ENCODE measurements at places on chromosomes 13 and 19.
A peak's percentile ranks its signal among the peaks of the same experiment; 100 is the strongest.

- DNase-seq: no peak
Observed at GRCh38 chr13:113489171-113489548, 1.4 kb downstream of the DCUN1D2 start.

DNA sequence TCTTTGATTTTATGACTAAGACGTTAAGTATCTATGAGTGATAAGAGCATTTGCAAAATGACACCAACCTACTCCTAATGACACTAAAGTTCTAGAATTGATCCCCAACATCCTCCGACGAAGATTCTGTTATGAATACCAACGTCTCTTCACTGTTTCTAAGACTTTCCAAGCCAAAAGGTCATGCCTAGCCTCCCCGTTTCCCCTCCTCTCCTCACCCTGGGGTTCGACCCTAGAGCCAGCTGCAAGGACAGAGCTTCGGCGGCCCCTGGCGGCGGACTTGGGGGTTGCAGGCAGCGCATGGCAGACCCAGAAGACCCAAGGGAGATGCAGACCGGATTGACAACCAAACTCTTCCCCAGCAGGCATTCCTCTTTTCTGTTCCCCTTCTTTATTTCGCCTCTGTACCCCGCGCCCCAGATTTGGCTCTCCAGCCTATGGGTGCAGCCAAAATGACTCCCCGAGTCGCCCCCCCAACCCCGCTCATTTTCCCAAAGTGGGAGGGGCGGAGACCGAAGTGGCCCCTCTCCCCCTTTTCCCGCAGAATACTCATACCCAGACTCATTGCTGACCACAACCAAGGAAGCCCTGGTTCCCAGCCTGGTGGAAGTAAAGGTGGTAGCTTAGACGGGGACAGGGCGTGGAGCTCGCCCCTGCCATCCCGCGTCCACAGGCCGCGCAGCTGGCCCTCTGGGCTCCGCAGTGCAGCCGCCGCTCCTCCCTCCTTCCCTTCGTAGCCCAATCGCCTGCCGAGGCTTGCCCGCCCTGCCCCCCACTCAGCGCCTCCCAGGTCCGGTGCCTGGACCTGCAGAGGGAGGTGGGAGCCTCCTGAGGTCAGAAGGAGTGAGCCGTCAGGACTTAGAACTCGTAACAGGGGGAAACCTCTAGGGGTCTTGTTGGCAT lies 4.1 kb upstream of the EML2 start:
- peak; percentile 76 for DNase-seq

GRCh38 chr13:33940898-33941297 lies 122.9 kb downstream of the RFC3 start:
- DNase-seq: no peak

DNA sequence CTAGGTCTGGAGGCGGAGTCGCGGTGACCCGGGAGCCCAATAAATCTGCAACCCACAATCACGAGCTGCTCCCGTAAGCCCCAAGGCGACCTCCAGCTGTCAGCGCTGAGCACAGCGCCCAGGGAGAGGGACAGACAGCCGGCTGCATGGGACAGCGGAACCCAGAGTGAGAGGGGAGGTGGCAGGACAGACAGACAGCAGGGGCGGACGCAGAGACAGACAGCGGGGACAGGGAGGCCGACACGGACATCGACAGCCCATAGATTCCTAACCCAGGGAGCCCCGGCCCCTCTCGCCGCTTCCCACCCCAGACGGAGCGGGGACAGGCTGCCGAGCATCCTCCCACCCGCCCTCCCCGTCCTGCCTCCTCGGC lies at the start of gene SLC5A5:
Gene SLC5A5 (plus strand): TSS at position 68 of the 373 bp plus-strand sequence. CDS start 375 bp downstream, outside the sequence.
- DNase-seq: no peak

- DNase-seq: no peak
Observed at GRCh38 chr13:54852831-54853230, 1824.2 kb downstream of the OLFM4 start.

DNA sequence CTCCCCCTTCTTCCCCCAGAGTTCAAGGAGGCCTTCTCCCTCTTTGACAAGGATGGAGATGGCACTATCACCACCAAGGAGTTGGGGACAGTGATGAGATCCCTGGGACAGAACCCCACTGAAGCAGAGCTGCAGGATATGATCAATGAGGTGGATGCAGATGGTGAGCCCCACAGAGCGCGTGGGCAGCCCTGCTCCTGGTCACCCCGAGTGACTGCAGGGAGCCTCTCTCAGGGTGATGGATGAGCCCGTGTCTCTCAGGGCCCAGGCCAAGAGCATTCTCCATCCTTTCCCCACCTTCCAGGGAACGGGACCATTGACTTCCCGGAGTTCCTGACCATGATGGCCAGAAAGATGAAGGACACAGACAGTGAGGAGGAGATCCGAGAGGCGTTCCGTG lies 7.0 kb downstream of the CALM3 start:
- DNase-seq: no peak

- DNase-seq: no peak
Observed at GRCh38 chr19:2096034-2096479, at the start of gene MOB3A. MOB3A (minus strand) TSS chr19:2096326; CDS start chr19:2078560, 17,766 bp downstream.

DNA sequence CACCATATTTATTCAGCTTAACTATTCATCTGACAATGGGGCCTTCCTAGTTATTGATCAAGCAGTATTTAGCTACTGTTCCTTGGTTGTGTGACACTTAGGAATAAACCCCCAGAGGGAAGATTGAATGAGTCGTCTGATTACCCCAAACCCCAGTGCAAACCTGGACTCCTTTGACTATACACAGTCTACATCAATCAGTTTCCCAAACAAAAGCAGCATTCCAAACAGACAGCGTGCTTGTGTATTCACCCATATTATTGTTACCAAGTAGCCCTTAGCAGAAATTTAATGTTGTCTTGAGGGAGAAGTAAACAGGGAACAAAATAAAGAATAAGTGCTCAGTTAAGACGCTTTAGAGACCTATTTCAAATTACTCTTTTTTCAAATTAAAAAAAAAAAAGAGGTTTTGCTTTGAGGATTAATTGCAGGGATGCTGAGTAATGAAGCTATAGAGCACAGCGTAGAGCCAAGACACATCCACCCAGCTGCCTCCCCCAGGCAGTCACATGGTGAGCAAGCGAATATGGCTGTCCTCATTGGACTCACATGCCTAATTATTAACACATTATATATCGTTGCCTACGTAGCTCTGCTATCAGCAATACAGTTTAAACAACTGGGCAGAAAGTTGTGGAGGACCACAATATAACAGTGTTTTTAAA lies 14.7 kb upstream of the B3GLCT start:
- no peak for DNase-seq

- no peak for DNase-seq
Observed at GRCh38 chr13:21033212-21033840, 28.1 kb downstream of the LATS2 start.

GRCh38 chr13:33132644-33133440 lies 116.6 kb downstream of the KL start:
- DNase-seq: no peak

- no peak for DNase-seq
Observed at GRCh38 chr13:73603646-73604045, 530.6 kb downstream of the KLF12 start.

DNA sequence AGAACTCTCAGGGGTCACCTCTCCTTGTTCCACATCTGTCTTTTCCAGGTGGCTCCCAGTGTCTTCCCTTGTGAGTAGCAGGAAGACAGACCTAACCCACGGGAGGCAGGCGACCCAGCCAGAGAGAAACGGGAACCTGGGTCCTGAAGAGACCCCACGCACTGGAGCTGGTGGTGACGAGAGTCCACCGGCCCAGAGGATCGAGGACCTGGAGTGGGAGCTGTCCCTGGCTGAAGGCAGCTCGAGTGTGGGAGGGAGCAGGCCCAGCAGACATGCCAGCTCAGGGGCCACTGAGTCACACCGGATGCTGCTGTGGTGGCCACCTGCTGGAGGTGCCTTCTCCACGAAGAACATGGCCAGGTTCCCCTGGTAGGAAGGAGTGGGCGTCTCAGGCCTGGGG lies 66.5 kb upstream of the ATP12A start:
- DNase-seq: no peak

DNA sequence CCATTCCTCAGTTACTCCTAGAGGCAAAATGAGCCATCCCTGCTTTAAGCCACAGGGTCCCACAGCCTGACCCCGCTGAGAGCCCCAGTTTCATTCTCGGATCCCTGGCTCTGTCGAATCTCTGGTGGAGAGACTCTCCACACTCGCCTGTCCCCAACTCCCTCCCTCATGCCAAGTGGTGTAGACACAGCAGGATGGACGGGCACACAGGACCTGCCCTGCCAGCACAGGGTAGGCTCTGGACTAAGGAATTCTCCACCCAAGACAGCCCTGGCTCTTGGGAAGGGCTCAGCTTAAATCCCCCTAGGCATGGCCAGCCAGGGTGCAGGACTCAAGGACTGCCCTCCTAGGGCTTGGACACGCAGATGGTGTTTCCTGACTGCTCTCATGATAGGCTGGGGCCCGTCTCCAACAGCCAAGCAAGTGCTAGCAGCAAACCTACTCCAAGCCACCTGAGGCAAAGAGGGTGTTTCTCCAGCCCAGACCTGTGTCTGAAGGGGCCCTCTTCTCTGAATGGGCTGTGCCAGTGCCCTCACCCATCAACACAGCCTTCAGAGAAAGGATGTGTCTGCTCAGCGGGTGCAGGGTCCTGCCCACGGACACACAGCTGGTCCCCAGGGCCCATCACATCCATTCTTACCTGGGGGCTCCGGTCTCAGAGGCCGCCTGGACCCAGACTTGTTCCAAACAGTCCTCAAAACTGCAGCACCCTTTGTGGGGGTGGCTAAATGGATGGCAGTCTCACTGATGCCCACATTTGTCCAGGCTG lies 65.3 kb downstream of the PEPD start:
- no peak for DNase-seq

GRCh38 chr19:37914908-37915307 lies 7.9 kb downstream of the SIPA1L3 start:
- no peak for DNase-seq

GRCh38 chr13:37791699-37792098 lies 77.9 kb downstream of the TRPC4 start:
- DNase-seq: no peak

GRCh38 chr19:2625434-2625833 lies 77.1 kb downstream of the GNG7 start:
- no peak for DNase-seq

- DNase-seq: no peak
Observed at GRCh38 chr19:33562636-33563035, 41.0 kb upstream of the PEPD start.

DNA sequence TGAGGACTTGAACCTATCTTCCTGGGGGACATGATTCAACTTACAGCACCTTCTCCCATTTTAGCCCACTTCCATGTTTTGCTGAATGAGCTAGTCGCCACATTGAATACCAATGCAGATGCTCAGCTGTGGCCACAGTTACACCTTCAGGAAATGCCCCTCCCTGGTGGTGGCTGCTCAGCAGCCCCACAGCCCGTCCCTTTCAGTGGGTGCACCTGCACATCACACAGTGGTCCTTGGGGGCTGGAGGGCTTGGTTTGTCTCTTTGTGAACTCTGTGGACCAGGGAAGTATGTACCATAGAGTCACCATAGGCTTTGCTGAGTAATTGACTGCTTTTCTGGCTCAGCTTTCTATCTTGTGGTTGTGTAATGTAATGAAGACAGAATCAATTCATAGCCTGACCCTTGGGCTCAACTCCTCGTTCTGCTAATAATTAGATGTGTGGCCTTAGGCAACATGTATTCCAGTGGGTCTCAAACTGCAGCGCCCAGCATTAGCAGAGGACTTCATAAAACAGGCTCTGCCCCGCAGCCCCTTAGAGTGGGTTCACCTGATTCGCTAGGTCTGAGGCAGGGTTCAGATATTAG lies 48.1 kb upstream of the FARP1 start:
- DNase-seq: no peak

- no peak for DNase-seq
Observed at GRCh38 chr13:39957868-39958677, 302.6 kb downstream of the COG6 start.

- DNase-seq: no peak
Observed at GRCh38 chr13:85216576-85216975, 582.6 kb downstream of the SLITRK6 start.

DNA sequence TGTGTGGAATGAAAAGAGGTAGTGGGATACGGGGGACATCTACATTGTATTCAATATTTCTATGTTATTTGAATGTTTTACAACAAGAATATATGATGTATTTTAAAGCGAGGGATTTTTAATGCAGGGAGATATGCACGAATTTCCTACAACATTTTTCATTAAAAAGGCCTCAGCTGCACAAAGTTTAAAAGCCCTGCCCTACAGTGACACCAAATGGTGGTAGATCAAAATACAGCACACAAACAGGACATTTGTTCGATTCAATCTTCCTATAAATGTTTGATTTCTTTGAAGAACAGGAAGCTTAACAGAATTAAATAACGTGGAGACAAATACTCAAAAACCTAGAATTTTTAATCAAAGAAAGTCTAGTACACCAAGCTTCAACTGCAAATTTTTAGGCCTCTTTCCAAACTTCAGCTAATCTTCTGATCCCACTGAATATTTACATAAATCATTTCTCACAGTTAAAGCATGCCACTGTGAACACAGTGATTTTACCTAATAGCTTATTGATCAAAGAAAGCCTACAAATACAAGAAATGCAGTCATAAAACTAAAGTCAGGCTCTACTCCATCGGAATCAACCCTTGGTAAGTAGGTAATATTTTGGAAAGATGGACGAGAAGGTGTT lies 257.2 kb downstream of the DIAPH3 start:
- no peak for DNase-seq

GRCh38 chr19:10006335-10006708 lies 4.0 kb downstream of the COL5A3 start:
- no peak for DNase-seq
